ENCODE measurements at places on chromosomes 5 and 9.

GRCh38 chr9:35042891-35043545, 29.4 kb downstream of the VCP start:
- no peak for DNase-seq

DNA sequence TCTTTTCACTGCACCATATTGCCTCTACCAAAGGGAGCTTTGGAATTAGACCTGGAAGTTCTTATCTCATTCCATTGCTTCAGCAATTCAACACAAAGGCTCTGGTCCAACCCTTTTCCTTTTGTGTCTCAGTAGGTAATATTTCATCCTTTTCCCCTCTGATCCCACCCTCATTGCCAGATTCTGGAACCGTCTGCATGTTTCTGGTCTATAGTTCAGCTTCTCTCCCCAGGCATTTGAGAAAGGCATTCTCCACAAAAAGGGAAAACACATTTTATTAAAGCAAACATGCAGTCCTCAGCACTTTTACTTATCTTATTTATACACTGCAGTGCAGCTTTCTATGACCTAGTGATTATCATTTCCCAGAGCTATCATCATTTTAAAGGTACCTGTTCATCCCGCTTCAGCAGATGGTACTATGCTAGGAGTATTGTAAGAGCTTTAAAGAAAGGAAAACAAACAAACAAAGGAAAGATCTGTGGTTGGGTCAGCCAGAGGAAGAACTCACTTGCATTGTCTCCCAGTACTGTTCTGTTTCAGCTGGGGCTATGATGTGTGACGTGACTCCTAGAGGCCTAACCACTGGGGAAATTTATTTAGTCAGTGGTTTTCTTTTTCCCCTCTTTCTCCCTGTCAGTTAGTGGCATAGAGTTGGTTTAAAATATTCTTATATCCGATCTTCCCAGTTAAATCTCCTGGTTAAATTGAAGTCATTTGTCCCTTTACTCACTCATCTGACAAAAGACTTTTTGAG, 269.2 kb downstream of the TMEM38B start:
- no peak for DNase-seq

GRCh38 chr5:28143519-28143918, 1105.1 kb upstream of the CDH9 start:
- DNase-seq = no peak

GRCh38 chr5:14178091-14178490, 34.9 kb downstream of the TRIO start:
- DNase-seq = no peak

DNA sequence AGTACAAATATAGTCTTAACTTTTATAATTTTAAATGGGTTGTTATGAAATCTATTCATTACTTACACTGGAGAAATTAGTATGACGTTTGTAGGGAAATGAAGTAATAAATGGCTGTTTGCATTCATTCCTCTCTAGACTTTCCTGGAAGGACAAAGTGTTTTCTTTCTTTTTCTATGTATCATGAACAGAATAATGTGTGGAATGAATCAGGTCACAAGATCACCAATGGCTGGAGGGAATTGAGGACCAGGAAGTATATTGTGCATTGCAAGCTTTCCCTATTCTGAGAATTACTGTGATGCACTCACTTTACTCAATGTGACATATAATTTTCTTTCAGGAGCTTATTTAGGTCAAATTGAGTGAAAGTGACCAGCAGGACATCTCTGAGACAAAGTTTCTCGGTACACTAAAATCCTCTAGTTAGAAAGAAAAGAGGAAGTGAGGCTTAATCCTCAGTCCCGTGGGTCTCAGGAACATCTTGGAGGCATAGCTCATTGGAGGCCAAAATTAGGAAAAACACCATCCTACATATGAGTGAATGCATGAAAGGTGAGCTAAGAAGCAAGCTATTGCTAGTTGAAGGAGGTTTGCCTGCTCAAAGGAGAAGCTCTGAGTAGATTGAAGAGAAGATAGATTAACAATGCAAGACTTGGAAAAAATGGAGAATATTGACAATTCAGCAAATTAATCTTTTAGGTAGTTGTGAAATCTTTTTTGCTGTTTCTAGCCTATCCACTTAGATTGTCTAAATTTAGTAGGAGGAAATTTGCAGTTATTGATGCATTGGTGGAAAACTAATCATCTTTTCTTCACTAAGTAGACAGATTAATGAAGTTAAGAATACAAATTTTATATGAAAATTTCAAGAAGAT, 28.0 kb downstream of the ERAP2 start:
- peak; percentile 2 for DNase-seq

DNA sequence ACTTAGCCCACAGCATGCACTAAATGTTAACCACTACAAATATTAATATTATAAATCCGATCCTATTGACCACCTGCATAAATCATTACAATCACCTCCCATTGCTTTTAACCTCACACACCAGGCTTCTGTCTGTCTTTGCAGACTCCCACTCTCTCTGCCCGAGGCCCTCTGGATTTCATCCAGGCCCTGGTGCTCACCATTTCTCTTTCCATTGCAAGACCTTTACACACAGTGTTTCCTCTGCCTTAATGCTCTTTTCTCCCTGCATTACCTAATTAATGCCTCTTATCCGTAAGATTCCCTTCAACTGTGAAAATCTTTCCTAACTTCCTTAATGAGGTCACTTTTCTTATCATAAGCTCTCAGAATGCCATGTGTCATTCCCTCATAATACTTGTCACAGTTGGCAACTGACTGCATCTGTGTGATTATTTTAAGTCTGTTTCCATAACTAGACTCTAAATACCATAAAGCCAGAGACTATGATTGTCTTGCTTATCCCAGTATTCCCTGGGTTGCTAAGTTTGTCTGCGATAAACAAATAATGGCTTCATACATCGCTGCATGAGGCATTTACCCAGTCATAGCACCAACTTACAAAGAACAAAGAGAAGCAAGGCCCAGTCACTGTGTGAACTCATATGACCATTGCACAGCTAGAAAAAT, 155.1 kb downstream of the CCDC192 start:
- DNase-seq = no peak

Data from AG04449 (cell line).